NB4 (cell line): ENCODE measurements at places on chromosomes 6 and 20.

DNA sequence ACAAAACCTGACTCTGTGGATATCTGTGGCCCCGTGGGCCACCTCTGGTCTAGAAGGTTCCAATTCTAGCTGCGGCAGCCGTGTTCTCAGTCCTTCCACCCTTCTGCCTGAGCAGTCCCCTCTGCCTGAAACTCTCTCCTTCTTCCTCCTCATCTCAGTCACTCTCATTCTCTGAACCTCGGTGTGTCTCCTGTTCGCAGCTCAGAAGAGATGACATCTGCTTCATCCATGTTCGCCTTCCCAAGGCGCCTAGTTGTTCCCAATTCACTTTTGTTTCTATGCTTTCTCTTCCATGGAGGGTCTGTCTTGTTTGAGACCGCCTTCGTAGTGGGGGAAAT is 95.5 kb downstream of the CEBPB start:
- no peak for DNase-seq

DNA sequence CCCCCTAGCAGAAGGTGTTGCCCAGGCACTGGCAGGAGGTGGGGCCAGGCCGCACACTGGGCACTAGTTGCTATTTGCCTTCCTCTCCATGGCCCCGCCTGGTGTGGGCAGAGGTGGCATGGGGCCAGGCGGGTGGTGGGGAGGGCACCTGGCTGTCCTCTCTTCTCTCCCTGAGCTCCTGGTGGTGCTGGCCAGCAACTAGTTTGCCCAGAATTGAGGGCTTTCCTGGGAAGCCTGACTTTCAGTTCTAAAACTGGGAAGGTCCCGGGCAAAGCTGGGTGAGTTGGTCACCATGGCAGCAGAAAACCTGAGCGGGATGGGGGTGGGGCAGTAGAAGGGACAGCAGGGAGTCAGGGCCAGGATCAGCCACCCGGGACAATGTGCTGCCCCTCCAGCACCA is 48.2 kb downstream of the RBM38 start:
- no peak for DNase-seq

DNA sequence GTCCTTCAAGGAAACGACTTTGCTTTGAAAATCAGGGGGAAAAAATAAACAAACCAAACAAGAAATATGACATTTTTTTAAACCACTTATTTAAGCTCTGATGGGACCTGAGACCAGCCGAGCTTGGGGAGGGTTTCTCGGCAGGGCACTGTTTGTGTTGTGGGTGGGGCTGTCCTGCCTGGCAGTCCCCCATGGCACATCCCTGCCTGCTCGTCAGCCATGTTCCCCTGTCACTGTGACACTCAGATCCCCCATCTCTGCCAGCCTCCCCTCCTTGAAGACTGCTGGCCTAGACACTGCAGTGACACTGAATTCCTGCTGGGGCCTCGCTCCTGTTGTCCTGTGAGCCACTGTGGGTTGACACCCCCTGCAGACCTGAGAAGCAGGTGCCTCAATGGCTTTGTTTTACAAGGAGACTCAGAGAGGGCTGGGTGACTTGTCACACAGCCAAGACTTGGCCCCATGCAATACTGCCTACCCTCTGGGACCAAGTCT is 95.1 kb upstream of the PTPN1 start:
- DNase-seq = no peak

DNA sequence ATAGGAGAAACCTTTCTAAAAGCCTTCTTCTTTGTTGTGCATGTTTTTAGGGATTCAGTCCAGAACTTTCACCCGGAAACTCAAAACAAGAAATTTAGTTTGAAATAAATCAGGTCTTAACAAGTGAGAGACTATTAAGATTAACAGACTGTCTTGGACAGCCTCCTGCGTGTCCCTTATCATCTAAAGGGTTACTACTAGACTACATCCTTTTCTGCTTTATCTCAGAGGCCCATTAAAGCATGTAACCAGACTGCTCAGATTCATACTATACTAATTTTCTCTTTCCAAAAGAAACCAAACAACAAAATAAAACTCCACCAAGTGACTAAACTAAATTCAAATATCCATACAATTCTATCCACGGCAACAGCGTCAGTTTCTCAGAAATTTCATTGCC is 173.8 kb downstream of the GMPR start:
- no peak for DNase-seq

GRCh38 chr6:16894301-16894700 is 133.0 kb upstream of the ATXN1 start:
- no peak for DNase-seq
